ENCODE measurements at places on chromosomes 1 and 21.

- peak; percentile 80 for DNase-seq
Measured at GRCh38 chr1:67561704-67562113, 123.3 kb upstream of the GADD45A start.

DNA sequence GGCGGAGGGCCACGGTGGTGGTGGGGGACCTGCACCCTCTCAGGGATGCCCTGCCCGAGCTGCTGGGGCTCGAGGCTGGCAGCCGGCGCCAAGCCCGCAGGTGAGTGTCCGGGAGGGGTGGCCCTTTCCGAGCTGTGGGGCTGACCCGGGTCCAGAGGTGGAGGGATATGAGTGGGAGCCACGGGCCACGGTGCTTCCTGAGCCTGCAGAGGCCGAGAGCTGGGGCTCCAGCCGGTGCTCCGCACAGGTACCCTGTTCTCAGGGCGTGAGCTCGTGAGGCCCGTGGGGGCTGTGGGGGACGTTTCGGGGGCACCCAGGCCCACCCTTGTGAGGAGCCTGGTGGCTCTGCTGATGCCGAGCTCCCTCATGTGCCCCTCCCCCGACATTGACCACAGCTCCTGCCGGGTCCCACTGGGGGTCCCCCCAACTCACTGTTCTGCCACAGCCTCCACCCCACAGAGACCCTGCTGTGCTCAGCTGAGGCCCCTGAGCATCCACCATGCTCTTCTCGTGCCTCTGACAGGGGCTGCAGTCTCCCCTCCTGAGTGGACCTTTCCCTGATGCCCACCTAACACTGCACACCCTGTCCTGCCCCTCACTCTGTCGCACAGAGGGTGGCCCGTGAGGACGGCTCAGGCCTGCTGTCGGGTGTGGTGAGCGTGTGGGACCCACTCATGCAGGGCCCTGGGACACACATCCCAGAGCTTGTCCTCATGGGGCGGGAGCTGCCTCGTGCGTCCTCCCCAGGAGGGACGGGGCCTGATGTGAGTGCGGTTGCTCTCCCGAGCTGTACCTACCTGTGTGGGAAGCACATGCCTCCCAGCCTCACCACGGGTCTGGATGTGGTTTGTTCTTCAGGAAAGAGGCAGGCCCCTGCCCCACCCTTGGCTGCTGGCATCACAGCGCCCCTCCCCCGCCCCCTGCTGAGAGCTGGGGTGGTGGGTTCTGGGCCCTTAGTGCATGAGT lies 27.5 kb downstream of the SLX9 start:
- no peak for DNase-seq

GRCh38 chr1:162028726-162029125 lies 5.1 kb upstream of the OLFML2B start:
- no peak for DNase-seq

- DNase-seq = no peak
Measured at GRCh38 chr1:52057255-52057654, 1.2 kb downstream of the BTF3L4 start.

GRCh38 chr1:64595871-64596515 lies 126.1 kb downstream of the CACHD1 start:
- DNase-seq = no peak

- DNase-seq = no peak
Measured at GRCh38 chr1:112325504-112325903, 70.5 kb upstream of the CTTNBP2NL start.

Measured in amniotic stem cell (primary cell).